ENCODE measurements at places on chromosomes 5 and 9.

- DNase-seq = no peak
Observed at GRCh38 chr9:79609468-79610018, 37.8 kb downstream of the TLE4 start.

GRCh38 chr9:131769361-131769760, 29.5 kb upstream of the RAPGEF1 start:
- DNase-seq = no peak

GRCh38 chr5:109483395-109483971, 73.7 kb upstream of the PJA2 start:
- DNase-seq = no peak

DNA sequence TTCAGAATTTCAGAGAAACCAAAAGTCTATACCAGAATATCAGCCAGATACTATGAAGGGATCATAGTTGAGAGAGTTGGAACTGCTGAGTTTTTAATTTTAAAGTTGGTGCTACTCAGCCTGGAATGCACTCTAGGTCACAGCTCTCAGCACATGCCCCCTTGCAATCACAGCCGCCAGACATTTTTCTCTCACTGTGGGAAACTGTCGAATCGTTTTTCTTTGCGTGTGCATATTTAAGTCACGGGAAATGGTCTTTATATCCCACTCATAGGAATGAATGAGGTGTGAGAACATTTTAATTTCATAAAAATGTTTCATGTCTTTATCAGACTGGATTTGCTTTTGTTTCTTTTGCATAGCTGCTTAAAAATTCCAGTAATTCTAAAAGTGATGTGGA, 12.2 kb upstream of the SPDL1 start:
- no peak for DNase-seq

- DNase-seq = no peak
Observed at GRCh38 chr9:107780960-107781359, 291.4 kb upstream of the KLF4 start.

- no peak for DNase-seq
Observed at GRCh38 chr5:172818081-172818480, 16.0 kb upstream of the ERGIC1 start.

DNA sequence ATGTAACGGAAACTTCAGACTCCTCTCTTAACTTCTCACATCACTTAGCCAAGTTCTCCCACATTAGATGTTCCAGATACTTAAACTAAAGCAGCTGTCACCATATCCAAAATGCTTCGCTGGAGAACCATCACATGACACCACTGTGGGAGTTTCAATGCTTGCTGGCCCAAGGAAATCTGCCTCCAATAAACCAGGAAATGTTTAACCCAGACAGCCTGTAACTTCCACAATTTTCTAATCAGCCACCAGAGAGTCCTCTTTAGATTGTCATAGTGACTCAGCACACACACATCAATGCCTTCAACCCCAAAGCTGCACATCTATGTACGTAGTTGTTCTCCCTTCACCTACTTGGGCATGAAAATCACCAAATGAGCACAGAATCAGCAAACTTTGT, 118.7 kb downstream of the LPAR1 start:
- no peak for DNase-seq

- no peak for DNase-seq
Observed at GRCh38 chr5:114360816-114361723, 800 bp upstream of the KCNN2 start.

- DNase-seq = no peak
Observed at GRCh38 chr9:110655754-110656641, 12.6 kb upstream of the MUSK start.

Measured in GOT3 (cell line).